ENCODE measurements at places on chromosomes 6 and 20.

DNA sequence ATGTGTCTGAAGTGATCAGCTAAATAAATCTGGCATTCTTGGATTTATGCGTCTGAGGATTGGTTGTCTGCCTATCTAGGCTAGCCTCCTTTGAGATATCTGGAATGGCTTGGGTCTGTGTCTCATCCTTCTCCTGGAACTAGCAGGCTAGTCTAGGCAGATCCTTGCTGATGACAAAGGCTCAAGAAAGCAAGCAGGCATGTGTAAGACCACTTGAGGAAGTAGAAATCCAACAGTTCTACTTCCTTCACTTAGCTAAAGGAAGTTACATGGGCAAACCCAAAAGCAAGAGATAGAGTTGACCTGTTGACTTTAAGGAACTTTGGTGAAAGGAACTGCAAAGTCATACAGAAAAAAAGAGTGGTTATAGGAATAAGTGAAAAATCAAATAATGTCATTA, 672.6 kb downstream of the MAFB start:
- no peak for DNase-seq

DNA sequence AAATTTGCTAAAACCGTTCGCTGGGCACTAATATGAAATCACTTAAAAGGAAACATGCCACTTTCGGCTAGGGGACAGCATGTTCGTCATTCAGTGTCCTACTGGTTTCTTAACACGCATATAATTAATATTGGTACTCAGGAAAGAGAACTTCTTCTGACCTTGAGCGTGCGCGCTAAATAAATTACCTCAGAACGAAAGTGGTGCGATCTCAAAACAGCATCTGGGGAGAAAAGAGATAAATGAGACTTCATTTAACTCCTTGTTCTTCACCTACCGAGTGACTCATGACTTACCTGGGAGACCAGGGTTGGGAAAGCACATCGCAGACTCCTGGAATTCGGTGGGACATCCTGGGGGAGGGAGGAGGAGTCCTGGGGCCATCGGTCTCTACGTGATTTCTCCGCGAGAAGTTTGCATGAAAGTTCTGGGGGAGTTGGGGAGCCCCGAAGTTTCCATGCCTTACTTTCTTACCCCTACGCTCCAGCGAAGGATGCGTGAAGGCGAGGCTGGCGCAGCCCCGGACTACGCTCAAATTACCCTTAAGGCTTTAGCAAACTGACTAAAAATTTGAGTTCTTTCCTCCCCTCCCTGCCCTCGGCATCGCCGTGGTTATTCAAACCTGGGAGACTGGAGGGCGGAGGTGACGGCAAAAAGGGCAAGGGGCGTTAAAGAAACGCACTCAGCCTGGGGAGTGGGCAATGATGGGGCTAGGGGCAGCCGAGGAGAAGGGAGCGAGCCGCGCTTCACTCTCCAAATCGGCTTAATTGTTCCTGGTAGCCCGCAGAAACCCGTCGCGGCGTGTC, 1.1 kb upstream of the BEND6 start:
- no peak for DNase-seq

GRCh38 chr6:80003826-80004172, 650 bp upstream of the TTK start:
- DNase-seq: no peak

- no peak for DNase-seq
Measured at GRCh38 chr6:15121977-15122550, 123.8 kb upstream of the JARID2 start.

DNA sequence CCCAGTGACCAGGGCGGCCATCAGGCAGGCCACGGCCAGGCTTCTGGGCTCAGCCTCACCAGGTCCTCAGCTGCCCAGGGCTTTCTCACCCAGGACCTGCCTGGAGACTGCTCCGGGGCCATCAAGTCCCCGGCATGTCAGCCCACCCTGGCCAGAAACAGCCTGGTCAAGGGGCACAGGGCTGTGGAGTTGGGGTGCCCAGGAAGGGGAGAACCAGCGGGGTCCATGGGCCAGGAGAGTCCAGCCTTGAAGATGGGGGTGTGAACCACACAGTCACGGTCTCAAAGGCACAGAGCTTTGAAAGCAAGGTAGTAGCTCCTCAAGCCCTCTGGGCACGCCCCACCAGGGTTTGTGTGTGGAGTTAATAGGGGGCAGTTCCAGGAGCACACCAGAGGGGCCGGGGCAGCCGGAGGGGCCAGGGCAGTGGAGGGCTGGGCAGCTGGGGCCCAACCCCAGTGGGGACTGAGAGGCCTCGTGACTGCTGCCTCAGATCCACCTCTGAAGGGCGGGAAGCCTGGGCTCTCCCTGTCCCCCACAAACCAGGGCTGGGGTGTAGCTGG, 48.0 kb upstream of the BHLHE23 start:
- no peak for DNase-seq

GRCh38 chr6:36550473-36551000, 3.3 kb upstream of the STK38 start:
- DNase-seq: no peak

- no peak for DNase-seq
Measured at GRCh38 chr6:5205035-5205507, 55.7 kb downstream of the LYRM4 start.

DNA sequence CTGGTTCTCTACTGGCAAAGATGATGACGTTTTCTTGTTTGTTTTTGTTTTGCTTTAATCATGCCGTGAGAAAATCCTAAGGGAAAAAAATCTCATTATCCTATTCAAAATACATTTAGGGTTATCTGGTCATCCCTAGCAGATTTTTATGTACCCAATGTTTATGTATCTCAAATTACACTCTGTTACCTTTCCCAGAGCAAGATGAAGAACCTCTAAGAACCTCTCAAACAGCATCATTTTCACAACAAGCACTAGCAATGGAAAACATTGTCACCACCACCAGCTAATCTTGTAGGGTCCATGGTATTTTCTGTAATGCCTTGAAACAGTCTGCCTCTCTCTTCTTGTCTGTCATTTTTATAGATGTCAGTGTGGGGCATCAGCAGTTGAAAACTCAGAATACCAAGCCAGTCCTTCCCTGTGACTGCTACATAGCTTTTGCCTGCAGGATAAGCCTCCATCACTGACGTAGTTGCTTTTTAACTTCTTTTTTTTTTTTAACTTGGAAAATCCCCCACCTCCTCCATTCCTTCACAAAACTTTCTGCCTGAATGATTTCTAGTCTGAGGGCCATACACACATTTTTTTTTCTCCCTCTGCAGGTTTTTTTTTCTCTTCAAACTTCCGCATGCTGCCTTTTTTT, 2.4 kb upstream of the SNAP25 start:
- no peak for DNase-seq

DNA sequence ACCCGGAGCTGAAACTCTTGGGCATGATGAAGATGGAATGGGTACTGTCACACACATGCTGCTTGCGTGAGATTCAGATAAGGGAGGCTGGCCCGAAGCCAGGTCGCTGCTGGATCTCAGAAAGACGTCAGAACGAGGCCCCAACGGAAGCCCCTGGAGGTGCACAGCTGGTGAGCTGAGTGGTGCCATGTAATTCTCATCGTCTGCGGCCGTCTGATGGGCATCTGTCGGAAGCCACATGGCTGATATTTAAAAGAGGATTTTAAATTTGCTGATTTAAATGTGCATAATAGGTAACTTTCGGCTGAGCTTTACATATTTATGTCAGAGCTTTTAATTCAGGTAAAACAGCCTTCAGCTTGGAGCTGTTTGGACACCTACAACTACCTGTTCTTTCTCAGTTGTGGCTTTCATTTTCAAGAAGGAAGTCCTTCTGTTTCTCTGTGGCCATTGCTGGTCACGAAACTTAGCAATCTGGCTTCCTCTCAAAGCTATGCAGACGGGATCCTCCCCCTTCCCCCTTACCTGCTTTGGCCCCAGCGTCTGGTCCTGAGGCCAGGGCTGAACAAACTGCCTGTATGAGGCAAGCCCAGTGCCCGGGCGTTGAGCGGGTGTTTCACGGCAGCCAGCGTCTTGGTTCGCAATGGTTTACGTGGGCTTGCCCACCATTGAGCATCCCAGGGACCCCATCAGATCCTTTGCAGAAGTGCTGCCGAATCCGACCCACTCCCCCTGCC, 9.2 kb downstream of the SLCO4A1 start:
- no peak for DNase-seq

GRCh38 chr20:62918831-62919230, 7.5 kb downstream of the DIDO1 start:
- DNase-seq: no peak

- peak; percentile 38 for DNase-seq
Measured at GRCh38 chr20:8043687-8044282, 24.2 kb upstream of the TMX4 start.

DNA sequence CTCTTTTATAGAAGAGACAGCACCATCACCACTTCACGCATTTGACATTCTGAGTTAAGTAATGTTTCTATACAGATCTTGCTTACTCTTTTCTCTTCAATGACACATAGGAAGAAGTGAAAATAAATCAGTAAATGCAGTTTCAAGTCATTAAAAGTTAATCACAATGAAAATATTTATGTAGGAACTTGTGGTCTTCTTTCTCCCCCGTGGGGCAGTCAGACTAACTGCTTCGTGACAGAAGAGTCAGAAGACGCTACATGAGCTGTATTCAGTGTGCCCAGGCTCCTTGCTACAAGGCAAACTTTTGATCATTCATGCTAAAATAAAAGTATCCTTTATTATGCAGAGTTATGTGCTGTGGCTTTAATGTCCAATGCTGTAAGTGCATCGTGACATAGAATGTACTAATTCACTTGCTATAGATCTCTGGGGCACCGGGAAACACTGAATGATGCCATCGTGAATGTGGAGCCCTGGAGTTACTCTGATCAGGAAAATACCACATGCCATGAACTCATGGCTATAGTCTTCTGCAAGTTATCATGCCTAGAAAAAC, 117.8 kb upstream of the TRAF3IP2 start:
- DNase-seq: no peak

GRCh38 chr20:53828088-53828681, 234.5 kb upstream of the ZNF217 start:
- DNase-seq: peak; percentile 59

DNA sequence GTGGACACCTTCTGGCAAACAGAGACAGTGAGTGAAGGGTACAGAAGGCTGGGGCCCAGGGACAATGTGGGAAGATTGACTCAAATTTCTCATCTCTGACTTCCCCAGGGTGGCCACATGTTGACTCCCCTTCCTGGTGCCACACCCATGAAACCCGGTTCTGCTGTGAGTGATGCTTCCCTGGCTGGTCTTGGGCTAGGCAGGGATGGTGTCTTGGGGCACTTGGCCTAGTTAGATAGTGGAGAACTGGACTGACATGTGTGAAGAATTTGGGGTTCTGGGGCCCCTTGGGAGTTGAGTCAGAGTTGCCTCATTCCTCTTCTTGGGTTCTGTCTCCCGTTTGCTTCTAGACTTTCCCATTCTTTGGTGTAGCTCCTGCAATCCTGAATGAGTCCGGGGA, 34.2 kb downstream of the GSS start:
- DNase-seq: no peak

GRCh38 chr20:59933849-59934585, 580 bp upstream of the SYCP2 start:
- DNase-seq: peak; percentile 49

GRCh38 chr6:105817370-105817769, 268.8 kb upstream of the PRDM1 start:
- DNase-seq: no peak

DNA sequence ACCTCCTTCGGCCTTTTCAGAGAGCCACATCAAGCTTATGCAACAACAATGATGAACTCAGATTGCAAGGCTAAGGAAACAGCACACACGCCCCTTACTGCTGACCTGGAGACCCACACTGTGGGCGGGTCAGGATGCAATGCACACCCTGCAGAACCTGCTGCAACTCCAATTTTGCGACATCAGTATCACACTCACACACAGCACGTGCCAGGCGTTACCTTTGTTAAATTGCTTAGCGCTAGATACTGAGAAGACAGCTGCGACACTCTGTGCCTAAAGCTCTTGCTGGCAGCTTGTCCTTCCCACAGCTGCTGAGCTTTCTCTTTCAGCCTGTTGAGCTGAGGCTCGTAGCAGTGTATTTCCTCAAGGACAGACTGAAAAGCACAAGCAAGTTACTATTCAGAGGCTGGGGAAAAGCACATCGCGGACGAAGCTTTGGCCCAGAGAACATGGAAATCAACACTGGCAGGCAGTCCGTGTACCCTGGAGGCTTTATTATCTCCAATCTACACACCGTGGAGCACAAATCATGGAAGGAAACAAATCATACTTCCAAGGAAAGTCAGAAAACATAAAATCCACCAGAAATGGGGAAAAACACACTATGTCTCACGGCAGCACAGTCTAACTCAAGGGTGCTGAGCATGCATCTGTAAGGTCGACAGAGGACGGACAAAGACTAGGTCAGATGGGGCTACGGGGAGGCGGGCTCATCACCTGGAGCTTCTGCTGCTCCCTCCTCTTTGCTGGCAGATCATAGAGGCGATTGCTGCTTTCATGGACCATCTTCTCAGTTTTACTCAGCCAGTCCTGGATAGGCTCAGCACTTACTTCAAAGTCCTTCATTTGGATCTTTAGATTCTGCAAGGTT, 268.2 kb downstream of the SYNE1 start:
- DNase-seq: no peak

- no peak for DNase-seq
Measured at GRCh38 chr6:110033101-110033500, 55.0 kb downstream of the GPR6 start.

DNA sequence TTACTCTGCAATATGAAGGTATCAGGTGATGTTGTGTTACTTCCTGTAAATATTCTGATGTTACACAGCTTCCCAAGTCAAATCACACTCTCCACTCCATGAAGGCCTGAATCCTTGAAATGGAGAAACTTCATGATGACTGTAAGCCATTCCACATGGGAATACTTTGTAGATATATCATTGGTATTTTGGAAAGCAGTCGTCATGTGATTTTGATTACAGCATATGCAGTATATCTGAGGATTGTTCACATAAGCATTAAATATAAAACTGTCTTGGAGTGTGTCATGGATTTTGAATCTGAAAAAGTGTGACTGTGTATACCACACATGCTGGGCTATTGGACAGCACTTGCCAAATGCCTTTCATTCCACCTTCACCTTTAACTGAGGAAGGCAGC, 118.3 kb upstream of the EXOC2 start:
- no peak for DNase-seq

- DNase-seq: no peak
Measured at GRCh38 chr6:44576132-44576631, 188.7 kb downstream of the CDC5L start.

- no peak for DNase-seq
Measured at GRCh38 chr6:36598739-36599318, 4.7 kb downstream of the SRSF3 start.

DNA sequence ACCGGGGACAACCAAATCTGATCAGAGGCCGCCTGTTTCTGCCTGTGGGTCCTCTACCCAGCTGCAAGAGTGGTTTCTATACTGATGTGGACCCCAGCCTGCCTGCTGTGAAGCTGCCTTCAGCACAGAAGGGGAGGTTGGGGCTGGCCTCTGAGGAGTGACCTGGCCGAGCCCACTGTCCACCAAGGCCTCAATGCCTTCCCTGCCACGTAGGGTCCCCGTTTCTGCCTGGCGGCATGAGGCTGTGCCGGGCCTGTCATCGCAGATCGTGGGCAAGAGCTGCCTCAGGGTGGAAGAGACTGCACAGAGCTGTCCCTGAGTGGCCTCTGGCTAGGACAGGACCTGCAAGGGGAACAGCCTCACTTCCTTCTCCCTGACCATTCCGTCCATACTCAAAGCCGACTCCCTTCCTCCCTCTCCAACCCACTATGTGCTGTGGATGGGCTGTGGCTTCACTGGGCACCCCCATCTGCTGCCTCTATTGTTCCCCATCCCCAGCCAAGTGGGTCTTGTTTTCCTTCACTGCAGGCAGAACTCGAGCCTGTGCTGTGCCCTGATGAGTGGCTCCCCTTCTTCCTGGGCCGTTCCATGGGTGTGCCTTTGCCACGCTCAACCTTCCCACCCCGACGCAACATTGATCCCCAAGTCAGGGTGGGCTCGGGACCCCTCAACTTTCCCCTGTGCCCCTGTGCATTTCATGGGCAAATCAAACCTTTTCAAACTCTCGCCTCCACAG, 60.3 kb downstream of the ERMARD start:
- DNase-seq: no peak
